ENCODE measurements at places on chromosomes 7 and 10.

- DNase-seq = no peak
Measured at GRCh38 chr10:67011480-67011879, 85.6 kb downstream of the LRRTM3 start.

GRCh38 chr10:103870516-103870915 lies 15.1 kb upstream of the SH3PXD2A start:
- DNase-seq = no peak

- DNase-seq = no peak
Measured at GRCh38 chr10:3853547-3854303, 68.7 kb upstream of the KLF6 start.

GRCh38 chr10:4033341-4033896 lies 248.4 kb upstream of the KLF6 start:
- DNase-seq = no peak

All from stimulated activated CD4-positive, alpha-beta T cell treated with anti-CD3 and anti-CD28 coated beads, Interleukin-1b, Interleukin-23, amount 100 ng/mL, for 1 hour (primary cell).